ENCODE measurements at places on chromosomes 2 and 18. TPM values are rescaled to one million over a fixed set of nuclear protein-coding genes. Genes with fewer than 3 reads are reported as not detected.

GRCh38 chr2:47346638-47347037 is 56.3 kb upstream of the MSH2 start:
- H3K36me3 ChIP-seq = peaks cover 9% of the 10 kb centered on the region
- no peaks in the 10 kb centered on the region for H3K27me3 ChIP-seq

- H3K27me3 ChIP-seq = no peaks in the 10 kb centered on the region
- H3K4me1 ChIP-seq = no peaks in the 10 kb centered on the region
- no peak for DNase-seq
- H3K36me3 ChIP-seq = peaks cover 3% of the 10 kb centered on the region
Observed at GRCh38 chr18:79515331-79515730, 119.6 kb downstream of the NFATC1 start.

Gene UGT1A4
- total RNA-seq = not detected

Gene FBXO15
- 0.96 TPM for total RNA-seq

Gene PSMA8
- total RNA-seq = not detected
